RCC 7860 (cell line): ENCODE measurements at places on chromosomes 5 and 9.

DNA sequence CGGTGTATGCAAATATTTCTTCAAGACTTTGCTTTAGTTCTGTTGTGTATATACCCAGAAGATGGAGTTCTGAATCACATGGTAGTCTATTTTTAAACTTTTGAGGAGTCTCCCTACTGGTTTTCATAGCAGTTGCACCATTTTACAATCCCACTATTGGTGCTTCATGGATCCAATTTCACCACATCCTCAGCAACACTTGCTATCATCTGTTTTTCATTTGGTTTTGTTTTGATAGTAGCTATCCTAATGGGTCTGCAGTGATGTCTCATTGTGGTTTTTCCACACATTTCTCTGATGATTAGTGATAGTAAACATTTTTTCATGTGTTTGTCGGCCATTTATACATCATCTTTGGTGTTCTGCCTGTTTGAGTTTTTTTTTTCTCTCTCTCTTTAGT is 1339.3 kb downstream of the EFNA5 start:
- no peak for DNase-seq

- DNase-seq: no peak
These were observed 26.7 kb downstream of the POLR1E start for GRCh38 chr9:37512437-37512836.

- no peak for DNase-seq
These were observed 728.4 kb downstream of the MAT2B start for GRCh38 chr5:164233791-164234190.

DNA sequence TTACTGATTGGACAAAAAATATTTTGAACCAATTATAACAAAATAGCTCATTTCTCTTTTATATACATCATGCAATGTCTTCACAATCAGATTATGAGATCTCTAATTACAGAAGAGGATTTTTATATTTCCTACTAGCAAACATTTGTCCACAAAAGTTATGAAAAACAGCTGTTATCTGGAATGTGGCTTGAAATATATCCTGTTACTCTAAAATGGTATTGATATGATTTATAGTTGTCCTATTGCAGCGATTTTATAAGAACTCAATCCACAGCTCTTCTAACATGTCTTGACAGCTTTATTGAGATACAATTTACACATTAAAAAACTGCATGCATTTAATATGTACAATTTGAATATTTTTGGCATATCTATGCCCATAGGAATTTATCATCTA is 779.9 kb upstream of the ACO1 start:
- DNase-seq: no peak

GRCh38 chr5:169426784-169427183 is 125.8 kb upstream of the SLIT3 start:
- no peak for DNase-seq

GRCh38 chr5:58795327-58795726 is 212.5 kb downstream of the RAB3C start:
- DNase-seq: no peak

DNA sequence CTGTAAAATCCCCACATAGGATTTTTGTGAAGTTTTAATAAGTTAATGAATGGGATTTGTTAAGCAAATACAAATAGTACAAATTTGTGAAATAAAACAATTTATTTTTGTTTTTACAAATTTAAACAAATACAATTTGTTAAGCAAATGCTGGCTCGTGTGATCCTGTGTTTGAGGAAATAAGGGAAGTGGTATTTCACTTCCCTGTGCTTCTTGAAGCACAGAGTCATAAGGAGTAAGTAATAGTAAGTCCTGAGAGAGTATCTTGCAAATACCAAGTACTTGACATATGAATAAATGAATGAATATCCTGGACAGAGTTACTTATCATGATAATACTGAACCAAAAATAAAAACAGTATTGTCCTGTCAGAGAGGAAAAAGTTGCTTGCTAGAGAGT is 9.1 kb downstream of the SMIM3 start:
- no peak for DNase-seq

- DNase-seq: no peak
These were observed 594 bp downstream of the ANKRD18A start for GRCh38 chr9:38619556-38620447.

- DNase-seq: no peak
These were observed 180.5 kb downstream of the RAB3C start for GRCh38 chr5:58763390-58763789.

DNA sequence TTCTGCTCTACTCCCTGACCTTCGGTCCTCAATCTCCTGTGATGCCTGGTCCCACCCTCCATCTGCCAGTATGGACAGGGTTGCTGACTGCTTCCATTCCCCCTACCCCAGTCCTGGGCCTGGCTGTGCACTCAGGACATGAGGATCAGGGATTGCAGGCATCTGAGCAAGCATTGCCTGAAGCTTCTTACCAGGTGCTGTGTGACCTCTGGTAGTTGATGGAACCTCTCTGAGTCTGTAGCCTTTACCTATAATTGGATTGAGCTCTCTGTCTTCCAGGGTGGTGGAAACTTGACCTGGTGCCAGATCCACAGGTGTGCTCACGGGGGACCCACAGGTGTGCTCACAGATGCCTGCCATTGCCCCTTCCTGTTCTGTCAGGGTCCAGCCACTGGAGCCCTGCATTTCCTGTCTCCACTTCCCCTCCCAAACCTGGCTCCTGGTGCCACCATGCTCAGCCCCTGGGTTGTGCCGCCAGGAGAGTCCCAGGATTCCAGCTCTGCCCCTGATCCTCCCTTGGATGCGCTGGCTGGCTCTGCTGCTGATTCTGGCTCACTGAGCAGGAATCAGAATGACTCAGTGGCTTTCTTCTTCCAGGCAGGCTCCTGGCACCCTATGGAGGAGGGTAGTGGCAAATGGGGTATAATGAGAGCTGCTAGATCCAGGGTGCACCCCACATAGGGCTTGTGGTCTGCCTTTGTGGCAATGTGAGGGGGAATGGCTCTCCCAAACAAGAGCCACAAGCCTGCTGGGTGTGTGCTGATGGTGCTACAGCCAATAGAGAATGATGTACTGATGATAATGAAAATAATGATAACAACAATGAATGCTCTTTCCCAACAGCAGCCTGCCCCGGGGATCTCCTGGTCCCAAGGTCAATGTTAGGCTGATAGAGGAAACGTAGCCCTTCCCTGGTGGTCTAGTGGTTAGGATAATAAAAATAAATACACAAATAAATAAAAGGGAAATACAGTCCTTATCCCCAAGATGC is 35.2 kb upstream of the PSD2 start:
- DNase-seq: peak; percentile 85

DNA sequence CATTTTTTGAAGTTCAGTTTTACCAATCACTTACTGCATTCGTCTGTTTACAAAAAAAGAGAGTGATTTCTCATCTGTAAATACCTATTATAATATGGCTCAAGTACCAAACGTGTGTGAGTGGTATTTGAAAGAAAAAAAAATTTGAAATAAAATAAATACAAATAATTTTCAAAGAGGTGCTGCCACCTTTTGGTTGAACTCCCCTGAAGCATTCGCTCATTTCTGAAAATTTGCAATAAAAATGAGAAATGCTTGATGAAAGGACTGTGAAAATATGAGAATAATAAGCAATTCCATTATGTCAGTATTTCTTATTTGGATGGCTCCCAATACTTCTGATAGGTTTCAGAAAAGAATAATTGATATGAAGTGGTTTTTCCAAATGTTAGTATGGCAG is 409.9 kb downstream of the CTNND2 start:
- DNase-seq: no peak

DNA sequence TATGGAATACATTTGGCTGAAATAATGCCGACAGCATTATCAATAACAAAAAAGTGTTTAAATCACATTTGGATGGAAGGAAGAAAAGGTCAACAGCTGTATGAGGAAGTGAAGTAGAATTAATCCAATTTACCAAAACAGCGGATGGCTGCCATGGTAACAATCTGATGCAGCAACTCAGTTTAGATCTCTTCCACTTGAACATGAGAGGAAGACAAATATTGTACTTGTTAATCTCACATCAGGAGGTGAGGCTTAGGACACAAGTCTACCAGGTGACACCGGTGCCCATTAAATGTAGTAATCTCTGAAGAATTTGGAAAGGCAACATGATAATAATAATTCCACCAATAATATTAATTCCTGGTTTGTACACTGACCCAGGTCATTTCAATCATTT is 2.4 kb downstream of the RASEF start:
- peak; percentile 30 for DNase-seq

DNA sequence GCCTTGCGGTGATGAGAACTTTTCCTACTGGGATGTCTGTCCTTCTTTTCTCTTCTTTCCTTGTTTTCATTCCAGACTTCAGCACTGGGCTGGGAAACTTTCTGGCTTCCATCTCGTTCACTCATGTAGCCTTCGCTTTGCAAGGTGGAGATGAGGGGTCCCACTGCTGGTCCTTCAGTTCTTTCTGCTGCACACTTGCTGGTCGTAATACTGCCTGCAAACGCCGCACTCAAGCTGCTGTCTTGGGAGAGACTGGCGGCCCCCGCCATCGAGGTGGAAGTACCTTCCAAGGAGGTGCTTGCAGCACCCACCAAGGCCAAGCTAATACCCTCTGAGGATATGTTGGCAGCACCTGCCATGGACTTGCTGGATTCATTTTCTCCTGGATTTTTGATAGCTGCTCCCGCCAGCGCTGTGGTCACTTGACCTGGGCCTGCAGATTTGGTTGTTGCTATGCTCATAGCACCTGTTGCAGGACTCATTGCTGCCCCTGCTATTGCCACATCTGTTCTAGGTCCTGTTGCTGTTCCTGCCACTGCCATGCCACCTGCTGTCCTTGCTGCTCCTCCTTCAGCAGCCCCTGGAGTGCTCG is 3.0 kb downstream of the GARIN3 start:
- DNase-seq: no peak

DNA sequence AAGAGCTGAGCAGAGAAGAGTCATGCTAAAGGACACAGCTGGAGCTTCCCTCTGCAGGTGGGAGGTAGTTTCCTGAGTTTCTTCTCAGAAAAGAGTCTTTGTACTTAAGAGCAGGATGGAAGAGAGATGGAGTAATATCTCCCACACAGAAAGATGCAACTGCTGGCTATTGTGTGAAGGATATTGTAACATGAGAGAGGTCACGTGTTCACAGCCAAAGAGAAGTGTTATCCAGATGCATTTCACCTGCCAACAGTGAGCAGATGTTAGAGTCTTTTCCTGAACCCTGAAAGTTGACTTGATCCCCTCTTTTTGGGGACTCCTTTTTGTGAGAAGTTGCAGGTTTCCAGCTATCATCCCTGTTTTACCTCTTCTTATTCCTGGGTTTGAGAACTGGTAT is 14.0 kb upstream of the TRIO start:
- DNase-seq: no peak

- no peak for DNase-seq
These were observed 372.5 kb downstream of the ARHGEF28 start for GRCh38 chr5:73998489-73998888.

DNA sequence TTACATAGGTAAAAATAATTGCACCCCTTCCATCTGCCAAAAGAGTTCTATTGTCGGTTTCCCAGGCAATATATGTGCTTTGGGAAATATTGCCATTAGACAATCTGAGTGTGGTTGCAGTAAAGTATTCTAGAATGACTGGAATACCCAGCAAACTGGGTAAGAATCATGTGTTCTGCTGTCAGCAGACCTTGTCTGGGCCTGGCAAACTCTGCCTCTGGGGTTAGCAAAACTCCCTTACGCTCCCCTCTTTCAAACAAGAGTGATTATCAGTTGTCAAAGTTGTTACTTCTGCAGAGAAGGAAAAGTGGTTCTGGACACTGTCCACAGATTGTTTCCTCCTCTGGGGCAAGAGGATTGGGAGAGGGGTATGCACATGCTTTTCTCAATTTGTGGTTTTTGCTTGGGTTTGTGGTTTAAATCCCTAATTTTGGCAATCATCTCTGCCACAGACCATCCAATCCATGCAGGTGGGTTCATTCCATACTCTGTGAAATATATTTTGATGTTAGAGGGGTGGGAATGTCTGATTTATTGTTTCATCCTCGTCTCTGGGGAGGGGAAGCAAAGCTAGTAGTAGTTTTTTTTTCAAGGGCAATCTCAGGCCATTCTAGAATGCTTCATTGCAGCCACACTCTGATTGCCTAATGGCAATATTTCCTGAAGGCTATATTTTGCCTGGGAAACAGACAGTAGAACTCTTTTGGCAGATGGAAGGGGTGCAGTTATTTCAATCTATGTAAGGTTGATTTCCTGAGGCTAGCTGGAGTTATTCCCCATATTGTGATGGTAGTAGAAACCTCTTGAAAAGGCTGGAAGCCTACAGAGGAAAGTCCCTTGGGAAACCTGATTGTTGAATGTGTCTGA is 24.0 kb upstream of the TNFSF15 start:
- no peak for DNase-seq

DNA sequence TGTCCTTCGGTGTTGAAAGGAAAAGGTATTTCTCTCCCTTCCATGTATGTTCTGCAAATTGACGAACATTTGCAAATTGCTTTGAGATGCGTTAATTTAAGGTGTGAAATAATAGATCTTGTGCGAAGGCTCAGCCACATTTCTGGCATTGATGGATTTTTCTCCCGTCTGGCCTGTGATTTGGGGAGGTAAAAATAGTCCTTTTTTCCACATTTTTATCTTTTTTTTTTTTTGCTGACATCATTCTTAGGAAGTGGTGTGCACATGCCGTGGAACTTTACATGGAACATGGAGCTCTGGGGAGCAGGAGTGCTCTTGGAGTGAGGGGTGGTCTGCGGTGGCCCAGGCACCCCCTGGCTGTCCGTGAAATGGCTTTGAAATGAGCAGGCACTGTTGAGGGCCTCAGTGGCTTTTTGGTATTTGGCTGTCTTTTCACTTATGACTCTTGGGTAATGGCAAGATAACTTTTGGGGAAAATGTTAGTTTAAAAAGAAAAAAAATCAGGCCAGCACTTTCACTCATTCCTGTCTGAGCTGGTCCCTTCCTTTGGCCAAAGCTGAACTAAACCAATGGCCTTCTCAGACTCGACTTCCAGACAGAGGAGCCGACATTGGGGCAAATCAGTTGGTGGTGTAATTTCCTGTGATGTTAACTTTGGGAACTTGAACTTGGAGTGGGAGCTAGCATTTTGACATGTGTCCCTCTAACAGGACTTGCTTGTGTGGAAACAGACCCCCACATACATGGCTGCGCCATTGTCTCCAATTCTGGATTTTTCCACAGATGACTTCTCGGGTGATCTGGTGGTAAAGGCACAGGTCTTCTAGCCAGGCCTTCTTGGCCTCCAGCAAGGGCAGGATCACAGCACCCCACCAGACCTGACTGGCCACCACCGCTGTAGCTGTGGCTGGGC is 4.2 kb downstream of the NEK6 start:
- no peak for DNase-seq

GRCh38 chr5:97418462-97418861 is 235.4 kb upstream of the RIOK2 start:
- no peak for DNase-seq

GRCh38 chr9:91181541-91181940 is 180.2 kb downstream of the AUH start:
- no peak for DNase-seq

GRCh38 chr5:112203229-112203628 is 215.8 kb downstream of the EPB41L4A start:
- DNase-seq: no peak

- no peak for DNase-seq
These were observed 5.8 kb downstream of the NOXA1 start for GRCh38 chr9:137428841-137429545.

GRCh38 chr5:116032991-116033390 is 719 bp downstream of the ARL14EPL start:
- DNase-seq: no peak

- DNase-seq: no peak
These were observed 22.5 kb upstream of the RAD23B start for GRCh38 chr9:107260437-107261081.

- no peak for DNase-seq
These were observed 141.5 kb downstream of the KDM4C start for GRCh38 chr9:6899274-6899673.
